ENCODE measurements at places on chromosomes 1 and 21.

- no peak for DNase-seq
These were observed 25.4 kb downstream of the SLC19A2 start for GRCh38 chr1:169460191-169460833.

- DNase-seq = no peak
These were observed 7.9 kb downstream of the FYB2 start for GRCh38 chr1:56811331-56811730.

- no peak for DNase-seq
These were observed 59.8 kb upstream of the RUNX1 start for GRCh38 chr21:35108887-35109286.

DNA sequence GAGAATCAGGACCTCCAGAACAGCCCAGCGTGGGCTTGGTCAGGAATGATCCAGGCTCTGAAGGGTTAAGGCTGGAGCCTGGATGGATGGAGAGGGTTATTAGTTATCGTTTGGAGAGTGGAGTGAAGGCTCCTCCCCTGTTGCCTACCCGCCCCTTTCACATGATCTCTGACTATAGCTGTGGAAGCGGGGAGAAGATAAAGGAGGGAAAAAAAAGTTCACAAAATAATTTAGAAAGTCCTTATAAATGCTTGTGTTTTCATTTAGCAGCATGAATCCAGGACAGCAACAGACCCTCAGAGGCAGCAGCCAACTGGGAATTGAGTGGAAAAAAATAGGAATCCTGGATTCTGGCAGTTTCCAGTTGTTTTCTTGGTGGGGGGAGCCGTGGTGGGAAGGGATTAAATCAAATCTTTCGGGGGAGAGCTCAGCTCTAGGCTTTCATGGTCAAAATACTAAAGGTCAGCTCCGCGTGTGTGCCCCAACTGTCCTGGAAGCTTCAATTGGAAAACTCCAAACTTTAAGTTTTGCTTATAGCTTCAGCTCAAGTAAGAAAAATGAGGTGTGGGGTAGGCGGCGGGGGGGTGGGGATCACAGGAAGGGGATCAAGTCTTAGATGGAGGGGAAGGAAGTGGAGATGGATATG is 595 bp upstream of the DDR2 start:
- no peak for DNase-seq

GRCh38 chr1:59415881-59416280 is 119.0 kb downstream of the FGGY start:
- no peak for DNase-seq

GRCh38 chr1:26395754-26396153 is 14.9 kb upstream of the LIN28A start:
- DNase-seq = no peak

- DNase-seq = no peak
These were observed 37.5 kb downstream of the SPAG17 start for GRCh38 chr1:118147522-118147921.

DNA sequence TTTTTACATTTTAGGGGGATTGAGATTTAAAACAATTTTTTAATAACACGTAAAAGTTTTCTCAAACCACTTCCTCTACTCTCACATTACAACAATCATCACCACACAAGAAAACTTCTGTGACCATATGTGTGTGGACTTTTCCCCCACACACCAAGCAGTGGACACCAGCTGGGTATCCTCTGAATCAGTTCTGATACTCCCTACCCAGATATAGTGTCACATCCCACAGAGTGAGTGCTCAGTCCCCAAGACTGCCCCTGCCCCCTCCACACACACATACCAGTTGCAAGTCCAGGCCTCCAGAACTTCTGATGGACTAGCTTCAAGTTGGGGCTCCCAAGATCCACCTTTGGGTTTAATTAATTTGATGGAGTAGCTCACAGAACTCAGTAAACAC is 53.3 kb upstream of the QSOX1 start:
- no peak for DNase-seq

DNA sequence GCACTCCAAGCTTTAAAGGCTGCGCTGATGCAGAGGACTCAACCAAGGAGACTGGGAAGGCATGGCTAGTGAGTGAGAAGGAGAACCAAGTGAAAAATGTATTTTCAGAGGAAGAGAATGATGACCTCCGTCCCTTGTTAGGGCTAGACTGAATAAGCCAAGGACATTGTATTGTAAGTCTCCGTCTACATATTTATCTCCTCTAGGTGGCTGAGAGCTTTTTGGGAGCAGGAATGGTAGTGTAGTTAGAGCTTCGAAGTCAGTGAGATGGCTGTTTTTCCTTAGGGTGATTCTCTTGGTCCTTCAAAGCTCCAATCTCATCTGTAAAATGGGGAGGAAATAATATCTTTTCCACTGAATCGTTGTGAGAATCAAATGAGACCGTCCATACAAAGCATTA is 37.6 kb downstream of the ZBTB40 start:
- DNase-seq = no peak

GRCh38 chr21:15552914-15553494 is 176.8 kb upstream of the USP25 start:
- no peak for DNase-seq

DNA sequence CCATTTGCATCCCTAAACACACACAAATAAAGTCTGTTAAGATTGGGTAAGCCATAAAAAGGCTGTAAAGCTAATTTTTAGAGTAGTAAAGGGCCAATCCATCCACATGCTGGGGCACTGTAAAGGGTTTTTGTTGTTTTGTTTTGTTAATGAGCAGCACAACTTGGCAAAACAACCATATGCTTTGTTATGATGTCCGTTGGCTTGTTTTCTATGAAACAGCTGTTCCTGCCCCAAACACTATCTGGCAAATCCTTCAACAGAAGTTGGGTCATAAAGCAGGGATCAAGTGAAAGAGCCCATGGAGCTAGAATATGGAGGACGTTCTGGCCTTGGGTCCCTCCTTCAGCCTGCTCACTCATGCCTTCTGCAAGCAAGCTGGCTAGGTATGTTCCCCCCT is 183.6 kb downstream of the APP start:
- no peak for DNase-seq

- no peak for DNase-seq
These were observed 24.4 kb downstream of the VANGL1 start for GRCh38 chr1:115666206-115666605.

DNA sequence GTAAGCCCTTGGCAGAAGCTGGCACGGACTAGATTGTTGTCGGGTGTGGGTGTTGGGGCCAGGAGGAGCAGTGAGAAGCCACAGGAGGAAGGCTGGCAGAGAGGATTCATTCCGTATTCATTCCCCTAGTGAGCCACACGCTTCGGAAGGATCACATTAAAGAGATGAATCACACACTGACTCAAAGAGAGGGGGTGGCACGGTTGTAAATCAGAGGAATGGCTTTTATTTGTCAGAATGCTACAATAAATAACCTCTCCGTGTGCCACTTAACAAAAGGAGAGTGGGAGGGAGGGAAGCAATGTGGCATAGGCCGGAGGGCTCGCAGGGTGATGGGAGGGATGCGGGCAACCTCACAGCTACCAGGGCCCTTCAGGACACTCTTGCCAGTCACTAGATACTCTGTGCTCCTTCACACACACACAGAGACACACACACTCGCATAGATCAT is 135.5 kb downstream of the HIVEP3 start:
- DNase-seq = no peak

GRCh38 chr1:81660286-81660685 is 140.4 kb upstream of the ADGRL2 start:
- no peak for DNase-seq

GRCh38 chr1:45908611-45909140 is 105.3 kb downstream of the MAST2 start:
- no peak for DNase-seq

GRCh38 chr1:245686446-245687030 is 531.8 kb downstream of the KIF26B start:
- no peak for DNase-seq

- peak; percentile 39 for DNase-seq
These were observed 25.3 kb downstream of the SLC30A7 start for GRCh38 chr1:100921110-100921706.

DNA sequence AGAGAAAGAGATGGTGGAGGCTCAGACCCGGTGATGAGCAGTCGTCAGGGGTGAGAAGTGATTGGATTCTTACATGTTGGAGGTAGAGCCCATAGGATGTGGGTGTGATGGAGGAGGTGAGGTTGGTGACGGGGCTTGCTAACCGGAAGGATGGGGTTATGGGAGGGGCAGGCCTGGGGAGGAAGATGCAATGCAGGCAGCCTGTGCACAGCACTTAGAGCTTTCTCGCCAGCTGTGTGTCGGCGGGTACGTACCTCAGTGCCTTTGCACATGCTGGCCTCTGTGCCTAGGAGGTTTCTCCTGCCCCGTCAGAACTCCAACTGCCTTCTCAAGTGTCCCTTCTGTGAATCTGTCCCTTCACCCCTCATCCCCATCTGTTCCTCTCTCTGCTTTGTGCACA is 2.9 kb upstream of the BSND start:
- no peak for DNase-seq

- DNase-seq = no peak
These were observed 9.9 kb downstream of the MYOM3 start for GRCh38 chr1:24101796-24102586.

DNA sequence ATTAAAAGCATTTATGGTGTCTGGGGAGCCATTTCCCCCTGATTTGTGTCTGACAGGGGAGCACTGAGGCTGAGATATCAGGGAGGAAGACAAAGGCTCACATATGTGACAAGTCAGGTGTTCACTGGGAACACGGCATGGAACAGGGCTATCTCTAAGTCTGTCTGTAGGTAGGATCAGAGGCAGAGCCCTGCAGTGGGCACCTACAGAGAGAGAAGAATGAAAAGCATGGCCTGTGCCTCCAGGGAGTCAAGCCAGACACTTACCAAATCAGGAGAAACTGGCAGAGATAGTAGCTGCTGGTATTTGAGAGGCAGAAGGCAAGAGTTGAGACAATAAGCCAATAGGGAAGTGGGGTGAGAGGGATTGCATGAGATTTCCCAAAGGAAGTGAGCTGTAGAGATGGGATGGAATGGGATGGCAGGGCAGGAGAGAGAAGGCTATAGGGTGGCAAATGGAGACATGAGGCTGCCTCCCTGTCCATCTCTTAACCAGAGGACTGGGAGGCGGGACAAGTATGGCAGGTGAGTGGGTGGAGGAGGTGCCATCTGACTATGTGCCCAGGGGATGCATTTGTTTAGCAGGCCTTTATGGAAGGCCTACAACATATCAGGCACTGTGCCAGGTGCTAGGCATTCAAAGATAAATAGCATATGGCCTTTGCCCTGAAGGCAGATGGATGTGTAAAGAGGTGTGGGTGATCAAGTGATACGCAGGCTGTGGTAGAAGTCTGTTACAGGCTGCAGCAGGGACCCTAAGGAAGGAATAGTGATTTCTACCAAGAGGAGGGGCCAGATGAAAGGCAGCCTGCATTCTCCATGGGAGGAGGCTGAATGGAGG is 136.2 kb upstream of the IPO9 start:
- DNase-seq = peak; percentile 58

DNA sequence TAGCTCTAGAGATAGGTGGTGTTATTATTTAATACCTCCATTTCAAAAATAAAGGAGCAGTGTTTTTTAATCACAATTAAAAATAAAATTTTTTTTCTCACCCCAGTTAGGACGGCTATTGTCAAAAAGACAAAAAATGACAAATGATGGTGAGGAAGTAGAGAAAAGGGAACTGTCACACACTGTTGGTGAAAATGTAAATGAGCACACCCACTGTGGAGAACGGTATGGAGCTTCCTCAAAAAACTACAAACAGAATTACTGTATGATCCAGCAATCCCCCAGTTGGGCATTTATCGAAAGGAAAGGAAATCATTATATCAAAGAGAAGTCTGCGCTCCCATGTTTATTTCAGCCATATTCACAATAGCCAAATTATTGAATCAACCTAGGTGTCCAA is 148.7 kb upstream of the NR5A2 start:
- no peak for DNase-seq

GRCh38 chr1:61004262-61005003 is 77.9 kb upstream of the NFIA start:
- no peak for DNase-seq

- DNase-seq = no peak
These were observed 18.8 kb upstream of the FASLG start for GRCh38 chr1:172640111-172640510.

DNA sequence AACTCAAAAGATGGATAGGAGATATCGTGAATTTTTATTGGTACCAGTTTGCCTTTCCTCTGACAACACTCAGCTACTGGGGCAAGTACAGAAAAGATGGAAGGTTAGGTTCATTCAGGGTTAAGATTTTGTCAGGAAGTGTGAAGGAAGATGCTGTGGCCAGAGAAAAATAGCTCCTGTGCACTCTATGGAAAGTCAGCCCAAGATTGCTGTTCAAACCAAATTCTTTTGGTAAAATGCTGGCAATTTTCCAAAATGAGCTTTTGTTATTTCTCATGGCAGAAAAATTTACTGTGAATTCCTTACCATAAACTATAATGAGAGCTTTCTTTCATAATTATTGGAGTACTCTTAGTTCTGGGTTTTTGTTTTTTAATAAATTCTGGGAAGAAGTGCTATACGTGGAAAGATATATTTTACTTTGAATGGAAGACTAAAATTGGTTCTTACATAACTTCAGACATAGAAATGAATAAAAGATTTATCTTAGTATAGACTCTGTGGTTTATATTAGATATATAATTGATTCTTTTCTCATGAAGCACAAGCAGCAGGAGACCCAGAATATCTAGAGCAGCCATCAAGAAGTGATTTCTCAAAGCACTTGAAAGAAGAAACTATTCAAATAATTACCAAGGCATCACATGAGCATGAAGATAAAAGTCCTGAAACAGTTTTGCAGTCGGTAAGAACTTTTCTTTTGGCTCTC is 112.2 kb downstream of the USP25 start:
- DNase-seq = no peak

DNA sequence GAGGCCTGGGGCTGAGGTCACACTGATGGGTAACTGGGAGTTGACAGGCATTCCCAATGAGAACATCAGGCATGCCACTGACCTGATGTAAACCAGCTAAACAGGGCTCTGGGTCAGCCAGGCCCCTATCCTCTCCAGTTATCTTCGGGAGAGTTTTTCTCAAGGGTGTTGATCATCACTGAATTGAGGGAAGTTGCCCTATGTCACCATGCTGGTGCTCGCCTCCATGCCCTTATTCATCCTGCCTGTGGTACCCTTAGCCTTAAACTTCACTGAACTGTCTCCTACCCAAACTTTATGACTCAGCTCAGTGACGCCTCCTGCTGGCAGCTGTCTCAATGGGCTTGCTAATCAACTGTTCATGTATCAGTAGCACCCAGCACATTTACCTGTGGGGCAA is 80.7 kb upstream of the TNR start:
- DNase-seq = no peak

DNA sequence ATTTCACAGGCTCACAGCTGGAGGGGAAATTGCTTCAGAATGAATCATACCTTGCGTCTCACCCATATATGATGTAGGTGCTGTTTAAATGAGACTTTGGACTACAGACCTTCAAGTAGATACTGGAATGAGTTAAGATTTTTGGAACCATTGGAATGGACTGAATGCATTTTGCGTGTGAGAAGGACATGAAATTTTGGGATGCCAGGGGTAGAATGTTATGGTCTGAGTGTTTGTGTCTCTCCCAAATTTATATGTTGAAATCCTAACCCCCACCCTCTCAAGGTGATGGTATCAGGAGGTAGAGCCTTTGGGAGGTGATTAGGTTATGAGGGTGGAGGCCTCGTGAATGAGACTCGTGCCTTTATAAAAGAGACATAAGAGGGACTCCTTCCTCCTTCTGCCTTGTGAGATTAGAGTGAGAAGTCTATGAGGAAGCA is 41.4 kb downstream of the KCNK1 start:
- no peak for DNase-seq

All from NCI-H1092 (cell line).